ENCODE measurements at places on chromosomes 13 and 19.
A peak's percentile ranks its signal among the peaks of the same experiment; 100 is the strongest.

DNA sequence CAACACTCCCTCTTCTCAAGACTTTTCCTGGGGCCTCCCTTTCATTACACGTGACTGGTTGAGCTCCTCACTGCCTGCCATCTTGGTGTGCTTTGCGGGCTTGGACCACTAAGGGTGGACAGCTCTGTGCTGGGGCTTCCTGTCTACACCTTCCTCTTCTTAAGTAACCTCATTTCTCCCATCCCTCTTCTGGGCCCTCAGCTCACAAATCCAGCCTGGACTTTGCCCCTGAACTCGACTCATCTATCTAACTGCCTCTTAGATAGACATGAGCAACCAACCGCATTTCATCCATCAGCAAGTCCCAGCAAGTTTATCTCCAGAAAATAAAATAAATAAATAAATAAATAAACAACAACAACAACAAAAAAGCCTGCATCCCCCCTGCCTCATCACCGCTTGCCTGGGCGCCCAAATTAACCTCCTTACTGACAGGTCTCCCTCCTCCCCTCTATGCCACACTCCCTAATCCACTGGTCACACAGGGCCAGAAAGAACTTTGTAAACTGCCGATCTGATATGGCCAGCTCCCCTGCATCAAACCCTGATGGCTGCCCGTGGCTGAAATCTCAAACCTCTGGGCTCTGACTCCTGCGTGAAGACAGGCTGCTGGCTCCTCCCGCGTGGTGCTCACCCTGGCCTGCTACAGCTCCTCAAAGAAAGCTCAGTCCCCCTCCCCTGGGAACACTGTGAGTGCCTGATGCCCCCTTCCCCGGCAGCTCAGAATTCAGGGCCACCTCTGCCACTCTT lies 7.8 kb downstream of the ISOC2 start:
- DNase-seq = no peak

GRCh38 chr19:43755256-43755801 lies 567 bp upstream of the SMG9 start:
- DNase-seq = peak; percentile 79

DNA sequence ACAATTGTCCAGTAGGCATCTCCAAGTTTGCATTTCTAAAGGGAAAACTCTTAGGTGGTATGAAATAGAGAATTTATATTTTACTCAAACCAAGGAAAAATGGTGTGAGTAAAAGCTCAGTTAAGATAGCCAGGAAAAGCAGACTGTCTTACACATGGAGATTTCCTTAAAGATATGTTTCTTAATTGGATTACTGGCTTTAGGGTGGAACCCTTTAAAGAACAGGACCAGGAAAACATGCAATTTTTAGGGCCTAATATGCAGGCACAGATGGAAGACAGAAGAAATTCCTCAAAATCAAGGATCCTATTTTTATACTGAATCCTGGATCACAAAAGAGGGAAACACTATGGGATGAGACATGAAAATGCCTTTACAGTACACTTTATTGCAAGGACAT lies 100.3 kb upstream of the PCDH17 start:
- DNase-seq = no peak

DNA sequence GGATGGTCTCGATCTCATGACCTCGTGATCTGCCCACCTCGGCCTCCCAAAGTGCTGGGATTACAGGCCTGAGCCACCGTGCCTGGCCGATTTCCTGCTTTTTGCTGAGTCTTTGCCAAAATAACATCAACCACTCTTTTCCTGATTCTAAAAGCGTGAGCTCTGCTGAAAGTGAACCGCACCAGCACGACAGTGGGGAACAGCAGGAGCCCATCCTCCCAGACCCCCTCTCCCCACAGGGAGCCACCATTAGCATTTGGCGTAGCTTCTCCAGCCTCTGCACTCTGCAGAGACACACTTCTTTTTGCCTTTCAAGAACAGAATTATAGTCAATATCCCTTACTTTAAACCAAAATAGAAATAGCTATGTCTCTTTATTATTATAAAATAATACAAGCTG lies 41.3 kb downstream of the MYH14 start:
- no peak for DNase-seq

GRCh38 chr13:76035711-76036110 lies 399.6 kb downstream of the LMO7 start:
- DNase-seq = peak; percentile 3

DNA sequence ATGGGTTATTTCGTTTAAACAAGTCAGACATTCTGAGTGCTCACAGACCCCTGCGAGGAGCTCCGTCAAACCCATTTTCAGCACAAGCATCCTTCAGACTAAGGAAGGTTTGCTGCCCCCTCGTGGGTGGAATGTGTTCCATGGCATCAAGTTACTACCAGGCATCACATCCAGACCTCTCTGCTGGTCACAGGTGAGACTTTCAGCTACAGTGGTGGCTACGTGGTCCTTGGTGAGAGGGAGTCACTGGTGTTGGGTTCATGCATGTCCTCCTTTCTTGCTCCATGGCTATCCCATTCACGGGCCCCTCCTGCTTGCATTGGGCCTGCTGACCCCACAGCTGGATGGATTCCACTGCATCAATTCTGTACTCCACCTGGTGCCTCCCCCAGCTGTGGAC lies 9.1 kb upstream of the LILRB5 start:
- peak; percentile 59 for DNase-seq

DNA sequence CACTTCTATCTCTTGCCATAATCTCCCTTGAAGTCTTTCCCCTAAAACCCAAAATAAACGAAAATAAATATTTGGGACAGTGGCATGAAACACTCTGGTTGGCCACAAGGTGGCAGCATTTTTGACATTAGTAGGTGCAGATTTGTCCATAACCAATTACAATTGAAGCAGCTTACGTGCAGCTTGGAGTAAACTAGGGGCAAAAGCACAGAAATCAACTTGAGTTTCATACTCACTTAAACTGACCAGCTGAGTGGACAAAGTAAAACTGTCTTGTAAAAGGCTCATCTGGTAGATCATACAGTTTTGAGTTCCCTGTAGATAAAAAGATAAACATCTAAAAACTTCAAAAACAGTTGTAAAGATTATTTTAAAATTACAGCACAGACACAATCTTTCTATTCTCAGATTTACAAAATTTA lies 18.8 kb downstream of the PDCD5 start:
- peak; percentile 67 for DNase-seq

DNA sequence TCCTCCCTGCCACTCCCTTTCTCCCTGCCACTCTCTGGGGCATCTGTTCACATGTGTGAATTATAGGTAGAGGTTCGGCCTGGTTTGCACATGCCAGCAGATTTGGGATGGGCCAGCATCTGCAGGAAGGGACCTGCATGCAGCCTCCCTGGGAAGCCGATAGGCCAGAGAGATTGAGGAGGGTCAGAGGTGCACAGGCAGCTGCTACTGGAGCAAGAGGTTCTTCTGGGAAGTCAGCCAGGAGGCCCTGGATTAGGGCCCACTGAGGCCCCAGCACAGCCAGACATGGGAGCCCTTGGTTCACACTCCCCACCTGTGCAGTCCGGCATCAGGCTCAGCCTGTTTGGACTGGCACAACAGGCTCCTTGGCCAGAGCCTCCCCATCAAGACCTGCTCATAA lies 12.1 kb downstream of the TUBA3C start:
- DNase-seq = no peak

GRCh38 chr13:87459419-87459818 lies 211.8 kb upstream of the SLITRK5 start:
- DNase-seq = no peak
